Activated CD4-positive, alpha-beta T cell treated with anti-CD3 and anti-CD28 coated beads for 48 hours (primary cell): ENCODE measurements at places on chromosomes 6 and 20.

DNA sequence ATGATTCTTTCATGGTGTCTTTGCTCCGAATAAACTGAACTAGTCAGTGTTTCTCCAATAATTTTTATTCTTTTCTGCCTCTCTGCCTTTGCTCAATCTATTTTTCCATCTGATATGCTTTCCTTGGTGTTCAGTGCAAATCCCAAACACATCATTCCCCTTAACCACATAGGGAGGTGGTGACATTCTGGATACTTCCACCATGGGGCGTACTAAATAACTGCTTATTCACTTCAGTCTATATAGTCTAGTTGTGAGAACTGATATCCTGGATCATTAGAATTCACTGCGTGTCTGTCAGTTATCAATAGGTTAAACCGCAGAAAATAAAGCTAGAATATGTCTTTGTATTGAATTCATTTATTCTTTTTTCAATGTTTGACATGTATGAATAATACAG is 83.1 kb downstream of the KCNQ5 start:
- no peak for DNase-seq

DNA sequence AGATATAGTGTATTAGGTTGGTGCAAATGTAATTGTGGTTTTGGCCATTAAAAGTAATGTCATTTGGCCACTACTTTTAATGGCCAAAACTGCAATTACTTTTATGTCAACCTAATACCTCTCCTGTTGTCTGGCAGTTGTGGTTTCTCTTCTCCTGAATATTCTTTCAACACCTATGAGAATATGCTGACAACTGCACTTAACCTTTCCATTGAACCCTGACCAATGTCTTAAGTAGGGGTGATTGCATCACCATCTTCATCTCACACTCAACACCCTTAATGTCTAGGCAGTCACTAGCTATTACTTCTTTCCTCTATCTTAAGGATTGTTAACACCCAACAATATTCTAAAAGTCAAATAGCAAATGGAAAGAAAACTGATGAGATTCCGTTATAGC is 200.5 kb upstream of the HSF2 start:
- DNase-seq: no peak

GRCh38 chr6:87481931-87482330 is 9.2 kb downstream of the SLC35A1 start:
- no peak for DNase-seq

DNA sequence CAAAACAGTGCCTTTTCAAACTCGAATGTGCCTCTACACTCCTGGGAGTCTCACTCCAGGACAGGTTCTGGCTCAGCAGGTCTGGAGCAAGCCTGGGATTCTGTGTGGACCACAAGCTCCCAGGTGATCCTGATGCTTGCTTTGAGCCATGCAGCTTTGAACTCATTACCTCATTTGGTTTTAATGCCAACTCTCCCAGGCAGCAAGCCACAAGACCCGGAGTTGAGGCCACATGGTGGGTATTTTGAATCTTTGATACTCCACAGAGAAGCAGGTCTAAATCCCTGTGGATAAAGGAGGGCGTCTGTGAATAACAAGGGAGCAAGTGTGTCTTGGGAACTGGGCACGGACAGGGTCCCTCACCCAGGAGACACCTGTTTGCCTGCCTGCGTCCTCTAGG is 205.4 kb upstream of the CST7 start:
- DNase-seq: no peak

GRCh38 chr20:3765171-3765882 is 2.2 kb downstream of the ADISSP start:
- no peak for DNase-seq

DNA sequence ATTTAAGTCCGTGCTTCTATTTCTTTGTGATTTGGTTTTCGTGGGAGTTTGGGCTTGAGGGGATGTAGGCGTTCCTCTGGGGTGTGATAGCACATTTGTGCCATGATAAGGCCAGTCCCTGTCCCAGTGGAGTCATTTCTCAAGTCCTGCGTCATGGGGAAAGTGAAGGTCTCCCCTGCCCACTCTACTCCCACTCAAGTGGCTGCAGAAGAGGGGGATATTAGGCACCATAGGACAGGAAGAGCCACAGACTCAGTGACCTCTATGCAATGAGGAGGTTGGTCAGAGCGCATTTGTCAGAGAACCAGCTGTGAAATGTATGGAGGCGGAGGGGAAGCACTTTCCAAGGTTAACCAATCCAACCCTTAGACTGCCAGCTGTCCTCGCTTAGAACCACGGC is 51.9 kb upstream of the EDN1 start:
- DNase-seq: no peak

DNA sequence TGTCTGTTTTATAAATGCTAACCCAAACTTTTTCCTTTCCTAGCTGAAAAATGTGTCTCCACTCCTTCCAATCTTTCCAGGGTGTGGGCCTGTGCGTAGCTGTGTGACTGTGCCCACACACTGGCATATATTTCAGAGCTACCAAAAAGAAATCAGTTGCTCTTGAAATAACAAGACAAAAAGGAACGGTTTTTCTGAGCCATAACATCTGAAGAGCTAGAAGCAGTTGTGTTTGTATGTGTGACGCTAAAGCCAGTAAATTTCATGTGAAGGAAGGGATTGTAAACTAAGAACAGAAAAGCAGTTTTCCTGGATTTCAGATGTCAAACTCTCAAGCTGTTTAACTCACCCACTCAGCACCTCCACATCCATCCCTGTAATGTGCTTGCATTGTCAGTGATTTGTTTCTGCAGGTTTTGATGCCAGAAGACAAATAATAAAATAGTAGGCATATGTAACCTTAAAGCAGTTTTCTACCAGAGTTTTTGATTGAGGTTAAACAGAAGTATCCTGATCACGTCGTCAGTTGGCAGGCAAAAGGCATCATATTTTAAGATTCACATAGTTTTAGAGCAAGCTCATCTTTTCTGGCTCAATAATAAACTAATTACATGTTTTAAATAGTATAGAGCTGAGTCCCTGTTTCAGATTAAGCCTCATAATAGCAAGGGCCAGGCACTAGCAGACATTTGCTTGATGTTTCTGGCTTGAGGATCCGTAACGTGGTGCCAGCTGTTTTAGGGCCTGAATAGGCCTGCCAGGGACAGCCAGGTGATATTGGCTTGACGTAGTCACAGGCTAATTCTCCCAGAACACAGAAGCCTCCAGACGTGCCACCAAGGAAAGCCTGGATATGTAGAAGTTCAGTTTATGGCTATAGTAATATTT is 90.9 kb downstream of the FOXO3 start:
- no peak for DNase-seq

DNA sequence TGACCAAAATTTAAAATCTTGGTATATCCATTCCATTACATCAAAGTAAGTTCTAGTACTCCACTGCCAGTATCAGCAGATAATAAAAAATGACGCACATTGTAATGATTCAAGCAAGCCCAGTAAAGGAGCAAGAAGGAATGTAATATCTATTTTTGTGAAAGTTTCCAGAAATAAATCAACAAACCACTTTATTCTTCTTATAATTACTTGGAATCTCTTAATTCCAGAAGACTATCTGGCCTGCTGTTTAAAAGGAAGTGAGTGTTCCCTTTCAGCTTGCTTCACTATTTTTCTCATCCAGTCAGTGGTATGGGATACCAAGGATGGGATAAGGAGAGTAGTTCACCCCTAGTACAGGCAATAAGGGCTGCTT is 42.2 kb upstream of the DSE start:
- DNase-seq: no peak

DNA sequence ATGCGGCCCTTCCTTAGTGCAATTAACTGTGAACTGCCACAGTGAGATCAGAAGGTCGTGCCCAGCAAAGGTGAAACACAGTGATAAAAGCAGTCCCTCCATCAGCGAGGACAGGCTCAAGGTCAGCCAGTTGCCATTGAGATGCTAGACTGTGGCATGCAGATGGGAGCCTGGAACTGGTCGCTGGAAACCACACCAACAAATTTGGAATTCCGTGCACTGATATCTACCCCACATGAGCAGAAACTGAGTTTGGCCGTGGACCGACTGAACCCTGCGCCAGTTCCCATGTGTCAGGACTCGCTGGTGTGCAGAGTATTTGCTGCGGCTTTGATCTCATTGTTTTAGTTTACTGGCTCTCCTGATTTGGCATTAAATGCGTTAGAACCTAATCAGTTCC is 125.6 kb upstream of the QKI start:
- DNase-seq: no peak

- DNase-seq: no peak
Measured at GRCh38 chr6:129338683-129339082, 371.3 kb downstream of the ARHGAP18 start.
